ENCODE measurements at places on chromosomes 6 and 20.
A peak's percentile ranks its signal among the peaks of the same experiment; 100 is the strongest.

GRCh38 chr6:136039185-136039584 is 187.7 kb downstream of the PDE7B start:
- DNase-seq = no peak

GRCh38 chr20:58718121-58718563 is 25.5 kb downstream of the NPEPL1 start:
- no peak for DNase-seq

DNA sequence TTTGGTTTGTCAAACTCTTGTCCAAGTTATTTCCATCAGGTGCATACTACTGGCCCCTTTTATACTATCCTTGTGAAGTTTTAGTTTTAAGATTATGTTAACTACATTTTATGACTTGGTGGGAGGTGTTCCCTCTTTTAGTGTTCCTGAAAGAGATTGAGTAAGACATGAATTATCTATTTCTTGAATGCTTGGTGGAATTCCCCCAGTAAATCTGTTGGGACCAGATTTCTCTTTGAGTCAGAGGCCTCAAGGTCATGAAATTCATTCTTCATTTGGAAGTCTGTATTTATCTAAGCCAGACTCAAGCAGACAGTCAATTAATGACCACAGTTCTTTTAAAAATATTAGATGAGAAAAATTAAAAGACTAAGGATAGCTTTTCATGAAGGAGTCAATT is 81.3 kb downstream of the MOXD1 start:
- no peak for DNase-seq

GRCh38 chr20:61186771-61187472 is 65.1 kb upstream of the CDH4 start:
- DNase-seq = no peak

DNA sequence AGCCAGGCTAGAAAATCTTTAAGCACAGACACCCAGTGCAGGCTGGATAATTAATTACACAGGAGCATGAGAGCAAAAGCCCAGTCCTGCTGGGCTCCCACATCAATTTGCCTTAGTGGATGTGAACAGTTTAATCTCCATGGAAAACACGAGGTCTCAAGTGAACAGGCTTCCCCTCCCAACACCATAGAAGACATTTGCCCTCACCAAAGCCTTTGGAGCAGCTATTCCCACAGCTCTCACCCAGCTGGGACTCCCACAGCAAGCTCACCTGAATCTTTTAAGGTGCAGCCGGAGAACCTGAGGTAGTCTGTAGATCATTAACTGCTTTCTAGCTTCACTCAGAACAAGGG is 12.0 kb downstream of the TOMM6 start:
- DNase-seq = no peak

- DNase-seq = no peak
Observed at GRCh38 chr20:52996658-52997057, 24.5 kb downstream of the TSHZ2 start.

DNA sequence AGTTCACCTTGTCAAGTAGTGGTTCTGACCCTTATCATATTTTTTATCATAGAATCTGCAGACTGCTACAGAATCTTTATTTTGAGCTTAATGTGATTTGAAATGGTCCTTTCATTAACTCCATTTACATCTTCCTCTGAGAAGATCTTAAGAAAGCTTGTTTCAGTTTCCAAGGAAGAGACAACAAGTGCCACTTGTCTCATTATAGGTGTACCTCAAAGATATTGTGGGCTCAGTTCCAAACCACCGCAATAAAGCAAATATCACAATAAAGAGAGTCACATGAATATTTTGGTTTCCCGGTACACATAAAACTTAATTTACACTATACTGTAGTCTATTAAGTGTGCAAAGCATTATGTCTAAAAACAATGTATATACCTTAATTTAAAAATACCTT is 66.4 kb upstream of the ATXN1 start:
- no peak for DNase-seq

- DNase-seq = no peak
Observed at GRCh38 chr6:39209911-39210310, 19.4 kb downstream of the KCNK5 start.

DNA sequence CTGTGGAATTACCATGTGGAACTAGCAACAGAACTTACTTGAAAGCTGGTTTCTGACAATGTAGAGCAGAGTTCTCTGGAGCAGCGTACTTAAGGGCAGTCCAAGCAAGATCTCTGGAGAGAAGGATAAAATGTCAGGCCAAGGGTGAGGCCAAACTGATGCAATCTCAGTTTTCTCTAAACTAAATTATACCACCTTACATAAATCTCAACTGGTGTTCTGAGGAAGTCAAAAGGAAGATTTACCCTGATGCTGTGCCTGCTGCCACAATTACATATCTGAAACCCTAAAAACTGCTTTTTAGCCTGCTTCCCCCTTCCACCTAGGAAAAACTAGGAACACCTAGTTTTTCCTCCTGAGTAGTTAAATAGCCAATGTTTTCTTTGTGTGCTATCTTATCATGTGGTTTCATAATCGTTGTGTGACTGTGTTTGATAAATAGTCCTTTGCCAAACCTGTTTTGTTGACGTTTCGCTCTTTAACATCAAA is 28.1 kb downstream of the NCOA7 start:
- no peak for DNase-seq

- no peak for DNase-seq
Observed at GRCh38 chr6:169163411-169163901, 90.2 kb downstream of the THBS2 start.

DNA sequence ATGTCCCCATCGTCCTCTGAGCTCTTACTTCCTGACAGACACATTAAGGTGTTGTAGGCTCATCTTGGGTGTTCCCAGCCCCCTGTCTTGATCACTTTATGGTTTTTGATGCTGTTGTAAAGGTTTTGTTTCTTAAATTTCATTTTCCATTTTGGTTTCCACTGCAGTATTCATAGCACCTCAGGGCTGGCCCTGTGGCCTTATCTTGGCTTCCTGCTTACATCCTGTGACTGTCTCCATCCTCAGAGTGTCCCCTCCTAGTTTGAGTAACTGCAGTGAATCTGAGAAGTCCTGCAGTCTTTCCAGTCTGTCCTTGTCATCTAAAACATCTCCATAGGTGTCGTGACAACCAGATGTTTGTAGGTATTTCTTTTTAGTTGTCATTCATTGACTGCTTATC is 50.9 kb downstream of the JARID2 start:
- no peak for DNase-seq

- no peak for DNase-seq
Observed at GRCh38 chr20:53944796-53945195, 125.6 kb downstream of the BCAS1 start.

GRCh38 chr6:5412663-5413062 is 151.3 kb downstream of the FARS2 start:
- DNase-seq = no peak

GRCh38 chr6:158073776-158074175 is 92.1 kb downstream of the SYNJ2 start:
- no peak for DNase-seq

- peak; percentile 67 for DNase-seq
Observed at GRCh38 chr6:110183292-110183885, 3.2 kb downstream of the CDC40 start.

- peak; percentile 96 for DNase-seq
Observed at GRCh38 chr6:143701349-143702234, 23.8 kb downstream of the PHACTR2 start.

DNA sequence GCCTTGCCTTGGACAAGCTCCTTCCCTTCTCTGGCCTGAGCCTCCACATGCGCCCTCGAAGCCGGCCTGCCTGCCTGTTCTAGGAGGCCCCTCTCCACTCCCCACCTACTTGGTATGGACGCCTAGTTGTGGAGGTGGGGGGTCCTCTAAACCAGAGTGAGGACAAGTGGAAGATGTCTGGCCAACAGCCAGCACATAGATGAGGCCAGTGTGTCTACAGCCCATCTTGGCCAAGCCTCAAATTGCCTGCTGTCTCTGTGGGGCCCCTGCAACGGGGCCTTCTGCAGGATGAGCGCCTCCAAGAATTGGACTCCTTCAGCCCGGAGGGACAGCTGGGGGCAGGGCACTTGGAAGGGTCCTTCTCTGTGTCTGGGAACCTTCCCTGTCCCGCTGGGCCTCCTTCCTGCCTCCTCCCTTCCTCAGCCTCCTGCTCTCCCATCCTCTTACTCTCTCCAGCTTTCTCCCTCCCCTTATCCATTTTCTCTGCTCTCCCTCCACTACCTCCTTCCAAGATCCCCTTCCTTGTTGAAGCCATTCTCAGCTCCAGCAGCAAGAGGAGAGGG is 1.6 kb downstream of the MDFI start:
- DNase-seq = peak; percentile 87

- no peak for DNase-seq
Observed at GRCh38 chr6:108119769-108120141, 45.2 kb upstream of the OSTM1 start.

DNA sequence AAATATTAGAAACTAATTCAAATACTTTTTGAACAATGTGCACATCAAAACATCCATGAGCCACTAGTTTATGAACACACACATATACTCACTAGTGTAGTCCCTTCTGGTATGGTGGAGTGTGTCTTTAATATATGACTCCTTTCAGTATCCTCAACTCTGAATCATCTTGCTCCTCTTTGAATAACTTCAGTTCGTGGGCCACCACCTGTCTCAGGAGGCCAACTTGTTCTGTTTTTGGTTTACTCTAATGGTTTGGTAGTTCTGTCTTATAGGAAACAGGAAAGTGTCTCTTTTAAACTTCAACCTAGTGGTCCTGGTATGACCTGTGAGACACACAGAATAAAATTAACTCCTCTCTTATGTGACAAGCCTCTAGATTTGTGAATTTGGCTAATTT is 55.6 kb downstream of the ZNF292 start:
- no peak for DNase-seq

DNA sequence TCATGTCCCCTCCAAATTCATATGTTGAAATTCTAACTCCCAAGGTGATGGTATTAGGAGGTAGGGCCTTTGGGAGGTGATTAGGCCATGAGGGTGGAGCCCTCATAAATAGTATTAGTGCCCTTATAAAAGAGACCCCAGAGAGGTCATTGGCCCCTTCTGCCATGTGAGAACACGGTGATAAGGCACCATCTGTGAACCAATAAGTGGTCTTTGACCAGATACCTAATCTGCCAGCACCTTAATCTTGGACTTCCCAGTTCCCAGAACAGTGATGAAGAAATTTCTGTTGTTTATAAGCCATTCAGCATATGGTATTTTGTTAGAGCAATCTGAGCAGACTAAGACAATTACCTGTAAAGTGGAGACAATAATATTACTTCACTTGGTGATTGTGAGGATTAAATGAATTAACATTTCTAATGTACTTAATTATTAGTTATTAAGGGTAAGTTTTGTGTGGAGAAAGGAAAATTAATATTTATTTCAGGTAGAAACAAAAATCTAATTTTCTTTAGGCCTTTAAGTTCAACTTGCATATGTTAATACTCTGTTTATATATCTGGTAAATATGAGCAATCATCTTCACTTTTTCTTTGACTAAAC is 7.1 kb downstream of the RNF182 start:
- DNase-seq = no peak

- no peak for DNase-seq
Observed at GRCh38 chr6:13235339-13235738, 93.0 kb downstream of the TBC1D7 start.

DNA sequence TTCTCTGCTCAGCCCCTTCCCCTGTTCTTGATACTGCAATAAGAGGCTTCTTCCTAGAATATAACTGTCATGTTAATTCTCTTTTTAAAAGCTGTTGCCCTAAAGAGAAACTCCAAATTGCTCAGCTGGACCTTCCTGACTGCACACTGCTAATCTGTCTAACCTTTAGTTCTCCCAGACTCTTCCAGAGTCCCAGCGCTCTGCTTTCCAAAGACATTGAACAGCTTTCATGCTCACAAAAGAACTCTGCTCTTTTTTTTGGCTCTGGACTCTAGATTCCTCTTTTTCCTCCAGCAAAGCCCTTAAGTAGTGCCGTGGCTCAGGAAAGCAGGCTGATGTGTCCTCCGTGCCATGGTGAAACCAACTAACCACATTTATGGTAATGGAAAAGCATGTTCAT is 356.6 kb upstream of the RSPO3 start:
- DNase-seq = no peak

GRCh38 chr20:31667315-31668285 is 29.9 kb downstream of the COX4I2 start:
- no peak for DNase-seq

GRCh38 chr6:128803911-128804310 is 79.0 kb upstream of the LAMA2 start:
- DNase-seq = no peak

GRCh38 chr6:161354276-161354840 is 80.5 kb upstream of the AGPAT4 start:
- no peak for DNase-seq

- DNase-seq = no peak
Observed at GRCh38 chr6:72930556-72931132, 294.7 kb downstream of the KHDC1L start.

DNA sequence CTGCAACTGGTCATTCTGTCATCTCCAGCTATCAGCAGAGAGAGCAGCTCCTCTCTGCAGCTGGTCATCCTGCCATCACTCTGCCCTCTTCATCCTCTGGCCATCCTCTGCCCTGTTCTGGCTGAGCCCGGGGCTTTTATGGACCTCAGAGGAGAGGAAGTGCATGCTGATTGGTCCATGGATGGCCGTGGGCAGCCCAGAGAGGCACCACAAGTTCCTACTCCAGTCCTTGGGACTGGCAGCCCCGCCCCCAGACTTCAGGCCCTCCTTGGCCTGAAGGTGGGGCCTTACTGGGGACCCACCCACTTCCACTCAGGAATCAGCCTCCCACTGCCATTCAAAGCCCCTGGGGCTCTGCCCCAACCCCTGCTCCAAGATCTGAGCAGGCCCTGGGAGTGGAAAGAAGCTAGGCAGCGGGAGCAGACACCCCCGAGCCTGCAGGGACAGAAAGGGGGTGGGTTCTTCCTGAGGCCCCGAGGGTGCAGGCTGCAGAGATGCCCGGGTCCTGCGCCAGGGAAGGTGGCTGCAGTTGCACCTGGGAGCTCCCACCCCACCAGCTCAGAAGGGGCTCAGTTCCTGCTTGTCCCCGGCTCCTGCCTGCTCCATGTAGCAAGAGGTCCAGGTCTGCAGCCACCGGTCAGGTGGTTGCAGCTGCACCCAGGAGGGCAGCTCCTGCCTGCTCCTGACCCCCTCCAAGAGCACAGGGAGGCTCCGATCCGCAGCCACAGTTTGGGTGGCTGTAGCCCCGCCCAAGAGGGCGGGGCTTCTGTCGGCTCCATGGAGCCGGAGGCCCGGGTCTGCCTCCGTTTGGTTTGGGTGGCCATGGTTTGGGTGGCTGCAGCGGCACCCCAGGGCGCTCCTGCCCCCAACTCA is 34.1 kb upstream of the HMGA1 start:
- DNase-seq = no peak

DNA sequence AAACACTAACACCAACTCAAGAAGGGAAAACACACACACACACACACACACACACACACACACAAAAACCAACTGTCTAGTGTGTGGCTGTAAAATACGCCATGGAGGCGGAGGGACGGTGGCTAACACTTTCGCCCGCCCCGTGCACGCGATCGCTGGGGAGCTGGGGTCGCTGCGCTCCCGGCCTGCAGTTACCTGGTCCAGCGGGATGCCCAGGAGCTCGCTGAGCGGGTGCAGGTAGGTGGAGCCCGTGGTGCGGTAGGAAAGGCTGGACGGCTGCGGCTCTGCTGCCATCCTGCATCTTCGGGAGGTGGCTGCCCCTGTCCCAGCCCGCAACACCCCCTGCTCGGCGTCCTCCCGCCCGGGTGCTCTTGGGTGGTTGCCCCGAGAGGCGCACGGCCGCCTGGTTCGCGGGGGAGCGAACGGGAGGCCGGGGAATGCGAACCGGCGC is 303 bp downstream of the MBOAT1 start:
- DNase-seq = peak; percentile 68

- DNase-seq = no peak
Observed at GRCh38 chr6:83270971-83271719, 78.0 kb downstream of the RWDD2A start.
